ENCODE measurements at places on chromosomes 3 and 15.

- DNase-seq: no peak
Measured at GRCh38 chr15:51046799-51047449, 47.8 kb downstream of the TNFAIP8L3 start.

- DNase-seq: no peak
Measured at GRCh38 chr15:28923726-28924280, 38.0 kb downstream of the APBA2 start.

DNA sequence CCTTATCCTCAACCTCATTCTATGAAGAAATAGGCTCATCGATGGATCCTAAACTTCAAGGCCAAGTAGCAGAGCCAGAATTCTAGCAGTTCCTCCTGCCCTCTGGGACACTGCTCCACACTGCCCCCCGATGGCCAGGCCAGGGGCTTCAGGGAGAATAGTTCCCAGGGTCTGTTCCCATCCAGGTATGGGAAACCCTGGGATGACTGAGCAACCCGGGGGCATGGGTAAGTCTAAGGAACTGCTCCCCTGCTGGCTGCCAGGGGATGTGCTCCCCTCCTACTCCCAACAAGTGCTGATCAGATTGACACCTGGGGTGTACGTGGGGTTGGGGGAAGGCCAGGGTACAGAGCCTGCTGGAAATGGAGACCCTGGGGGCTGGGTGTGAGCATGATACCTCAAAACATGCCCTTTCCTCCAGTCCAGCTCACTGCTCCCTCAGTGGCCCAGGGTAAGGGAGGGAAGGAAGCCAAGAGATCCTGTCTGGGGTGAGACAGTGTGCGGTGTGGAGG, 7.6 kb downstream of the ULK3 start:
- peak; percentile 83 for DNase-seq

DNA sequence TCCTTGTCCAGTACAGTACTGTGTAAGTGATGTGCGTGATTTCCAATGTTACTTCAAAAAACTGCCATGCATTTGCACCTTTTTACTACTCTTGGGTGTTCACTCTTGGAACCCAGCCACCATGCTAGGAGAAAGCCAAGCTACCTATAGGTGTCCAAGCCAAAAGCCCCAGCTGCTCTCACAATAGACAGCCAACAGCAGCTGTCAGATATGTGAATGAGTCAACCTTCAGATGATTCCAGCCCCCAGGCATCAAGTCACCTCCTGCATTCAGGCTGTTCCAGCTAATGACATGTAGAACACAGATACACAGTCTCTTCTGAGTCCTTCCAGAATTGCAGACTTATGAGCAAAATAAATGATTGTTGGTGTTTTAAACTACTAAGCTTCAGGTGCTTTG, 417.7 kb upstream of the TGFBR2 start:
- DNase-seq: peak; percentile 9

DNA sequence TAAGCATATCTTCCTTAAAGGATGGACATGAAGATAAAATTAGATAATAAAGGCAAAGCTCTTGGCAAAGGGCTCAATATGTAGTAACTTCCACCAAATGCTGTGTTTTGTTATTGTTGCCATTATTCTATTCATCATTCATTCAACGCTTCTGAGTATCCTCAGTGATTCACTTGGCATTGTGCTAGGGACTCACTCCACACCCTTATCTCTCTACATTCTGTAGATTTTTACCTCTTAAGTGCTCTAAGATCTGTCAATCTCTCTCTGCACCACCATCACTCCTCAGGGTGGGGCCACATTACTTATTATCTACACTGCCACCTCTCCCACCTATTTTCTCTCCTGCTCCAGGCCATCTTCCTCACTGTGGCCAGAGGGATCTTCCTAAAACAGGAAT, 51.2 kb downstream of the SH3GL3 start:
- no peak for DNase-seq

GRCh38 chr15:41577863-41578735, 19.1 kb downstream of the TYRO3 start:
- DNase-seq: no peak

DNA sequence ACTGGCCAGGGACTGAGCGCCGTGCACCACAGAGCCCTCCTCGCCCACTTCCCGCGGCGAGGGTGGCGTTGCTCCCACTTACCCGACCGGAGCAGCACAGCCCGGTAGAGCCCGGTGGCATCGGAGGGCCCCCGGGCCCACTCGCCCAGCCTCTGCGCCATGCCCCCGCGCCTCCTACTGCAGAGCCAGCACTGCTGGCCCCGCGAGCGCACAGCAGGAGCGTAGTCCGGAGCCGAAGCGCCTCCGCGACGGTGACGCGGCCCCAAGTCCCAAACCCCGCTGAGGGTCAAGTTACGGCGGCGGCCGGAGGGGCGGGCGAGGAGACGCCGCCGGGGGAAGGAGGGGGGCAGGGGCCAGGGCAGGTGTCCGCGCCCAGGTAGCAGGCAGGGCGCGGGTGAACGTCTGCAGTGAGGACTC, 9.6 kb upstream of the FAM107A start:
- DNase-seq: no peak

DNA sequence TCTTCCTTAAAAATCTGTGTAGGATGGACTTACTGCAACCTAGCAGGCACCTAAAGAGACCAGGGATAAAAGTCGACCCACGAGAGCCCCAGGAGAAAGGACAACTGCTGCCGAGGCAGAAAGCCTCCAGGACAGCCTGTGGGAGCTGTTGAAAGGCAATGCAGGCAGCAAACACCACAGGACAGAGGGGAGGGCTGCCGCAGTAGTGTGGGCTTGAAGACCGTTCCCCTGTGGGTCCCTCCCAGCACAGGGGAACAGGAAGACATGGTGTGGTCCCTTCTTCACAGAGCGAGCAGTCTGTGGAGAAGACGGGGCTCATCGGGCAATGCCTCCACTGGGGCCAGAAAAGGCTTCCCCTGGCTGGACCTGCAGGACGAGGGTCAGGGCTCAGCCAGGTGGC, 58.5 kb upstream of the GATA2 start:
- DNase-seq: no peak

DNA sequence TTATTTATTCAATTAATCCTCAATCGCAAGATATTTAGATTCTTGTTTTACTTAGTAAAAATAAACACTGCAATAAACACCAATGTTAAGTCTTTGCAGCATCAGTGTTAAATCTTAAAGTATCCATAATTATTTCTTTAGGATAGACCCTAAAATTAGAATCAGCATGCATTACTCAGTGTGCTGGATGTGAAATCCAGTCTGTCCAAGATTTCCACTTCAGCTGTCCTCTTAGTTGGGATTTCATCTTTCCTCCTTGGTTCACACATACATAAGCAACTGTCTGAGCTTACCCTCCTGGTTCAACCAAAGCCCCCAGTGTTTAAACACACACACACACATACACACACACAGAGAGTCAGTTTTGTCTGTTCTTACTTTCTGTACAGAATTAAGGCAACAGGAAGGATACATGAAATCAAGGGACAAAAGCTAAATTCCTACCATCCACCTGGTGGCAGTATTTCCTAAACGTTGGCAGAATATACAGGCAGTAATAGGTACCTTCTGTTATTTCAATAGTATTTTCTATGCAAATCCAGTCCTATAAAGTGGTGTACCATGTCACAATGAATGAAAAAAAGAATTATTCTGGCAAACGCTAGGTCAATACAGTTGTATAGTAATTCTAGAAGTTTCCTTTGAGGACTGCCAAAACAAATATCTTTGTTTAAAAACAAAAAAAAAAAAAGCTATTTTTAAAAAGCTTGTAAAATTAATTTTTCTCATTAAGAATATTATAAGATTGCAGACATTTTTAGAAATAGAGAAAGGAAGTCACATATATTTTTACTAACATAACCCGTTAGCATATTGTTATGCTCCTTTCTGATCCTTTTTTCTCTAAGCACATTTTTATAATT, 27.3 kb upstream of the DMXL2 start:
- peak; percentile 71 for DNase-seq

GRCh38 chr15:40768521-40769273, 1.1 kb upstream of the C15orf62 start:
- no peak for DNase-seq

GRCh38 chr15:78938658-78939488, 6.0 kb downstream of the CTSH start:
- no peak for DNase-seq

GRCh38 chr3:16802389-16802788, 82.4 kb upstream of the PLCL2 start:
- no peak for DNase-seq

DNA sequence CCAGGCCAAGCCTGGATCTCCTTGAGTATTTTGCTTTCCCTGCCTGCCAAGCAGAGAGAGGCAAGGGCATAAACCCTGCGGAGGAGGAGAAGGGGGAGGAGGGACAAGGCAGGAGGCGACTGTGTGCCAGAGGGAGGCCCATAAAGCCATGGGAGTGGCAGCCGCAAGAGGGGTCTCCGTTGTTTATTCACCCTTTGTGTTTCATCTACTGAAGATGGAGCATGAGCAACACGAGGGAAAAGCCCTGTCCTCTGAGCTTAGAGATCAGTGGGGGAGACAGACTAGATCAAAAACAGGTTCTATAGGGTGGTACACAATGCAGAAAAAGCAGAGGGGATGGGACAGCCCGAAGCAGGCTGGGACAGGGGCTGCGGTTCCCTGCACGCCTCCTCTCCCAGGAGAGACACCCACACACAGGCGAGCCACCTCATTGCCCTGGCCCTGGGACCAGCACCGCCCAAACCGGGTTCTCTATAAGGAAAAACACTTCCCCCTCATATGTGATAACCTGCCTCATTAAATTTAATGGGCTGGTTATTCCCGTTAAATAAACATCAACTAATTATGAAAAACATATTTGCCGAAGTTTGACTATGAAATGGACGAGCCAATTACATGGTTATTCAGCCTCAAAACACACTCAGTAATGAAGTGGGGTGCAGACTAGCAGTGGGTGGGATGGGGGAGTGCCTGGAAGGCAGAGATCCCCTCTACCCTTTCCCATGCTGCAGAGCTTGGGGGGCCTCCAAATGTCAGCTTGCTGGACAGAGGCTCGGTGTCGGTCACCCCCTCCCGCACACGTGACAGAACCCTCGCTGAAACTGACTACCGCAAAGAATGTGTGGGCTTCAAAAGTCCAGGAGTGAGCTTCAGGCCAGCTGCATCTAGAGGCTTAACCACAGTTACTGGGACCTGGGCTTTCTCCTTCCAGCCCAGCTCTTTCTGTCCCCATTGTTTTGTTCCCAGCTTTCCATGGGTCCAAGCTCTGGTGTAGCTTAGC, 14.2 kb upstream of the PLXNA1 start:
- no peak for DNase-seq

- DNase-seq: no peak
Measured at GRCh38 chr3:5026046-5026362, 46.8 kb downstream of the BHLHE40 start.

- DNase-seq: no peak
Measured at GRCh38 chr15:48131324-48131723, 10.5 kb downstream of the SLC24A5 start.

DNA sequence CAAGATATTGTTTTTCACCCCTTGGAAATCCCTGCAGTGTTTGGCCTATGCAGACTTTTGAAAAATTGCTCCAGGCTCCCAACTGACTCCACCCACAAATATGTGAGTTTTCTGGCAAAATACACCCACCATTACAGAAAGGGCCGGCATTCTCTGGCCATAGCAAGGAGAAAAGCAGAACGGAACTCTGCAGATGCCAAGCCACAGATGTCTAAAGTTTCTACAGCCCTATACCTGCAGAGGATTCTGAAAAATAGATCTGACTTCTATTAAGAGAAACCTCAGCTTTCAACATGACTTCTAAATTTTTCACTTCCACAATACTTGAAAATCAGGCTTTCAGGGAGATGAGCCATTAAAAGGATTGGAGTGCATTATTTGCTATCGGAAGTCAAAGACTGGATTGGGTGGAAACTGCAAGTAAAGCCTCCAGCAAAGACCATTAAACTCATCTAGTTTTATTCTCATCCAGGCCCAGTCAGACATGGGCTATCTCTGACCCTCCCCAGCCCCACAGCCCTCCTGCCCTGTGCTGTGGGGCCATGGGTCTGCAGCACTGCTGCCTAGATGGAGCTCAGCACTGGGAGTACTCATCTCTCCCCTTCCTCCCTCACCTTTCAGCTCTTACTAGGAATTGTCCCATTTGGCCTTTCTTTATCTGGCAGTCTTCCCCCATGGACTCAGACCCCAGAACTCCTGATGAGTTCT, 243.1 kb upstream of the GOLGA6L4 start:
- no peak for DNase-seq

Data from SW480 (cell line).